ENCODE measurements at places on chromosomes 12 and 14. TPM values are rescaled to one million over a fixed set of nuclear protein-coding genes. Genes with fewer than 3 reads are reported as not detected.

GRCh38 chr14:96903444-96904023 lies 106.4 kb downstream of the VRK1 start:
- no peak for DNase-seq

- DNase-seq = no peak
Observed at GRCh38 chr14:77063571-77064171, 34.4 kb upstream of the CIPC start.

GRCh38 chr12:119704065-119704747 lies 36.3 kb downstream of the PRKAB1 start:
- peak; percentile 71 for DNase-seq

KCNH3 gene
- total RNA-seq = 0.09 TPM

DNA sequence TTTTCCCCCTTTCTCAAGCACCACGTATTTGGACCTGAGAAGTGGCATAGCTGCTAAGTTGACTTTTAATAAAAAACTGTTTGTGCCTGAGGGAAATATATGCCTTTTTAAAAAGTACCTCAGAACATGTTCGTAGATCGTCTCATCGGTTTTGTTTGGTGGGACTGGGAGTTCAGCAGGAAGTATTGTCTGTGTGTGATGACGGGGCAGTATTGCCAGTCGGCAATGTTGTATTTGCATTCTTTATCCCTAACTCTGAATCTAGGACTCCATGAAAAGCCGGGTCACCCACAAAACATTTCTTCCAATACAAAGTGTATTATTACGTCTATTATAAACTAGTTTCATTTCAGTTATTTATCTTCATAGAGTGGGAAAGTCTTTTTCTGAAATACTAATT lies 19.7 kb upstream of the FGD4 start:
- DNase-seq = no peak

DNA sequence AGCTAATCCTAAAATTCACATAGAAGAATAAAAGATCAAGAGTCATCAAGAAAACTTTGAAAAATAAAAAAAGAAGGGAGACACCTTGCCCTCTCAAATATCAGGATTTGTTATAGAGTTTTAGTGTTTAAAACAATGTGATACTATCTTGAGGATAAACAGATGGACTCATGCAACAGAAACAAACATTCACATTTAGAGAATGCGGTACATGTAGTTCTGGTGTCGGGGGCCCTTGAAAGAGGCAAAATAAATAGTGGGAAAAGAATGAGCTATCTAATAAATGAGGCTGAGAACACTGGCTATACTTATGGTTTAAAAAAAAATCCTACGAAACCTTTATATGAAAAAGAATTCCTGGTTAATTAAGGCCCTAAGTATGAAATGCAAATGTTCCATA lies 127.7 kb downstream of the LLPH start:
- no peak for DNase-seq

SLC39A5 gene
- not detected for total RNA-seq

SMOC1 gene
- 3.1 TPM for total RNA-seq

DNA sequence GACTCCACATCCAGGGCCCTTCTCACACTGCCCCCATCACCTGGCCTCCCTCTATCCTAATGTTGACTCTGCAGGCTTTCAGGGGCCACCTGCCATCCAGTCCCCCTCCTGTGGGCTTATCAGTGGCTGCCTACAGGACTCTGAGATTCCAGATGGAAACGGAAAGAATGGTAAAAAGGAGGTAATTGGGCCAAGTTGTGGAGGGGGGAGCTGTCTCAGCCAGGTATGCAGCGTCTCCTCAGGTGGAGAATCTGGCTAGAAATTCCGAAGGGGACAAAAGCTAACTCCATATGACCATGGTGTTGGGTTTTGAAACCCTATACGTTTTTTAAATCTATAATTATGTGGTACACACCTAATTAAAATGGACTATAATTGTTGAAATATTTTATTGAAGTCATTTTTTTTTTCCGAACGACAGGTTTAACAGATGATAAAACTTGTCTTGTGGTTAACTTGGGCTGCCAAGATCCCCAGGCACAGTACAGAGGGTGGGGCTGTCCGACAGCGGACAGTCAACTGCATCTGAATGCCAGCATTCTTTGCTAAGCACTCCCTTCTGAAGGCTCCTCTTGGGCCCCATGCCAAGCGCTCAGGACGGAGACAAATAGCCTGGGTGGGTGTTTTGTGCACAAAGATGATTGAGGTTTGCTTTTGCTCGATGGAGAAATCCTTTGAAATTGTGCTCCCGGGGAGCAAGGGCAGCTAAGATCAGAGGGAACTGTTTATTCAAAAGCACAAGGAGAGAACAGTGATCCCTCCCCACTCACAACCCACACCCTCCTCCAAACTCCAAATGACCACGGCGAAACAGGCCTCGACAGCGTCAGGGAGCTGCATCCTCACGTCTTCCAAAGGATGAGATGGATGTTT lies 365.6 kb downstream of the BCL11B start:
- no peak for DNase-seq

- no peak for DNase-seq
Observed at GRCh38 chr14:55745906-55746305, 165.9 kb downstream of the KTN1 start.

DNA sequence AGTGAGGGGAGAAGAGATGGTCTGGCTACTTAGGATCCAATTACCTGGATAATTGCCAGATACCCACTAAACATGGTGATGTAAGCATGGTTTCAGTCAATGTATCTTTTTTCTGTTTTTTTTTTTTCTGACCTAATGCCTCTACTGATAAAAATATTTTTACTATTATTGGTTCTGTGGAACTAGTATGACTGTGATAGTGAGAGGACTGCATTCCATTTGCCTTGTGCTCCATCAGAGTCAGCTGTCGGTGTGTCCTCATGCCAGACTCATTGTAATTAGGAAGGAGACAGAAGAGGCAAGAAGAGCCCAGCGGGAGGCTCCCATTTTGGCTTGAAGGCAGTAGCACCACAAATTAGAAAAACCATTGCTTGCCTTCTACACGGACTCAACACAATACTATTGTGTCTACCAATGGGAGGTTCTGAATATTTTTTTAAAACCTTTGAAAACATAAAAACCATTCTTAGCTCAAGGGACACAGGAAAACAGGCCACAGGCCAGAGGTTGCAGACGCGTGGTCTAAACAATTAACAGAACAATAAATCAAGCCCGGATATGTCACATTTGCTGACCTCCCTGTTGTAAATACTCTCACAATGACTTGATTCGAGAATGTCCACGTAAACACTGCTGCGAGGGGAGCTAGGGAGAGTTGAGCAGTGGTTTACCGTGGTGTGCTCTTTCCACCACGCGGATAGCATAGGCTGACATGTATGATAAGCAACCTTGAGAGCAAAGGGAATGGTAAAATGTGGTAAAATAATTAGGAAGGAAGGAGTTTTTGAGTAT lies 13.5 kb upstream of the DCP1B start:
- peak; percentile 57 for DNase-seq

DNA sequence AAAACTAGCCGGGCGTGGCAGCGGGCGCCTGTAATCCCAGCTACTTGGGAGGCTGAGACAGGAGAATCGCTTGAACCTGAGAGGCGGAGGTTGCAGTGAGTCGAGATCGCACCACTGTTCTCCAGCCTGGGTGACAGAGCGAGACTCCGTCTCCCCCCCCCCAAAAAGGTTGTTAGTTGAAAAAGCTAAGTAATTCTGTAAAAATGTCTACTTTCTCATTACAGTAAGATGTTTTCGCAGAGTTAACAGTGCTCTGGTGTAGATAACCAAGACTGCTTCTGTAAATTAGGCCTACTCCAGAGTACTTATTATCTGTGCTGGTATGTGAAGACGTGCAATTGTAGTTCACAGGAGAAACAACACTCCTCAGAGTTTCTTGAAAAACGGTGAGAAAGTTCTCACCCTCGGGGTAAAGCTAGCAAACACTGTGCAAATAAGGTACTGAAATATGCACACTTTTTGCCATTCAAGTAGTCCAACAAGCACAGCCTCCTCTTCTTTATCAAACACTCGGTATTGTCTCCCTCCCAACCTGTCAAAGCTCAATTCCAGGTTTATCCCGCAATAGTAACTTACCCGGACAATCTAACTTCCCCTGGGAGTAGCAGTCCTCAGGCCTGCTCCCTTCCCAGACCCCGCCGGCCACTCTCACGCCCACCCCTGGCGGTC lies 974 bp downstream of the BTBD7 start:
- peak; percentile 34 for DNase-seq

MMAB gene
- 14.0 TPM for total RNA-seq

GZMH gene
- total RNA-seq = not detected

GRCh38 chr12:59636945-59637691 lies 41.3 kb downstream of the SLC16A7 start:
- DNase-seq = no peak

KIF26A gene
- 31.8 TPM for total RNA-seq

GRCh38 chr14:98290596-98290995 lies 981.4 kb downstream of the BCL11B start:
- no peak for DNase-seq

DNA sequence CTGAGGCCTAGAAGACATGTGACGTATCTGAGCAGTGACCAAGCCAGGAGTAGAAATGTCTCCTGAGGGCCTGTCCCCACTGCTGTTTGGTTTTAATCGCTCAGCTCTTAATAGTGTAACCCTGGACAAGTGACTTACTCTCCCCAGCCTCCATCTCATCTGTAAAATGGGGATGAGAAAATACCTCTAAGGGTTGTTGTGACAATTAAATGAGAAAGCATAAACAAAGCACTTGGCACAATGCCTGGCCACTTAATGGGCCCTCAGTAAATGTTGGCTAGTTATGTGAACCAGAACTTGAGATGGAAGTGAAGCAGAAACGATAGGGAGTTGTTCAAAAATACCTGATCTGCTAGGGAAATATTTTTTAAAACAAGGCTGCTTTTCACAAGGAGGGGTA lies 58.2 kb downstream of the HMGA2 start:
- peak; percentile 45 for DNase-seq

- DNase-seq = no peak
Observed at GRCh38 chr12:3091382-3092241, 14.4 kb downstream of the TSPAN9 start.

RAD9B gene
- total RNA-seq = 1.2 TPM

GRCh38 chr14:79134361-79134760 lies 964.2 kb downstream of the NRXN3 start:
- no peak for DNase-seq

ZNF10 gene
- 12.9 TPM for total RNA-seq

GRCh38 chr12:52417740-52418139 lies 11.6 kb upstream of the KRT82 start:
- DNase-seq = no peak

CRIP1 gene
- total RNA-seq = 0.68 TPM

- DNase-seq = no peak
Observed at GRCh38 chr14:80948291-80948690, 6.8 kb upstream of the CEP128 start.
